Testis (tissue), 5 donors: ENCODE measurements at places on chromosomes 7 and 10. TPM values are rescaled to one million over a fixed set of nuclear protein-coding genes. Genes with fewer than 3 reads are reported as not detected.

DNA sequence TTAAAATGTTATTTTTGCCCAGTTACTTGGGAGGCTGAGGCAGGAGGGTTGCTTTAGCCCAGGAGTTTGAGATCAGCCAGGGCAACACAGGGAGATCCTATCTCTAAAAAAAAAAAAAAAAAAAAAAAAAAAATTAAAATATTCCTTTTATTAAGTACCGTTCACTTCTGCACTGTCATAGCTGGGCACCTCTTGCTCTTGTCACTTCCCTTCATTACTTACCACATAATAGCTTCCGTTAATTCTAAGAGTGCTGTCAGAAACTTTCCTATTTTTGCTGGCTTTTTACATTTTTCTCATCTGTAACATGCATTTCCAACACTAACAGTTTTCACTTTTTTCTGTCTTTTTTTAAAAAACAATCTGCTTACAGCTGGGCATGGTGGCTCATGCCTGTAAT is 132.9 kb downstream of the PIP4K2A start:
- no peak for DNase-seq

DNA sequence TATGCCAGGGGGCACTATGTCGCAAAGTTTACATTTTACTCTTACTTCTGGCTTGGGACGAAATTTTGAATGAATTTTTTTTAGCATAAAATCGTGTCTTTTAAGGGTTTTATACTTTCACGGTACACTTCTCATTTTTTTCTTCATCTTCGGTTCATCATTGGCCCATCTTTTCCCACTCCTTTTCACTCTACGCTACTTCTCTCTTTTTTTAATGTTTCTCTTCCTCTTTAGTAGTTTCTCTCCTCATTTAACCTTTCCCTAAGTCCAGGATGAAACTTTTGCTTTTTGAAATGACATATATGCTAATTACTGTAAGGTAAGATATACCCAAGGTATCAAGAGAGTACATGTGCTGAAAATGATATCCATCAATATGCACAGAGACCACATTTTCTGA is 39.5 kb downstream of the C7orf33 start:
- DNase-seq, result no peak

GRCh38 chr7:91299952-91300775 is 35.9 kb downstream of the FZD1 start:
- no peak for DNase-seq

DNA sequence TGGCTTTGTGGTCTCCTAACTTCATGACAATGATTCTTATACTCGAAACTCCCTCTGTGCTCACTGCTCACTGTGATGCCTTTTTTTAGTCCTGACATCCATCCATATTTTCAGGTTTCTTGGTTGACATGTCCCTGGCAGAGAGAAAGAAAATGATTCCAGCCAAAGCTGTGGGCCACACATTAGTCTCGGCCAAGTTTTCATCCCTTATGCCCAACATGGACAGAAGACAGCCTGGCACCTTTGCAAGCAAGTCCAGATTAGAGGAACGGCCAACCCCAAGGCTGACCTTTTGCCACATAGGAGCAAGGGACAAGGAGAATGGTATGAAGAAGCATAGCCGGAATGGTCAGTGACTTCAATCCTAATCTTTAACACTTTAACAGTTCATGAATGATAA is 8.7 kb upstream of the OPALIN start:
- no peak for DNase-seq

GRCh38 chr10:126634911-126635310 is 35.6 kb downstream of the C10orf90 start:
- no peak for DNase-seq

GRCh38 chr7:117350027-117350426 is 27.2 kb upstream of the WNT2 start:
- no peak for DNase-seq

DNA sequence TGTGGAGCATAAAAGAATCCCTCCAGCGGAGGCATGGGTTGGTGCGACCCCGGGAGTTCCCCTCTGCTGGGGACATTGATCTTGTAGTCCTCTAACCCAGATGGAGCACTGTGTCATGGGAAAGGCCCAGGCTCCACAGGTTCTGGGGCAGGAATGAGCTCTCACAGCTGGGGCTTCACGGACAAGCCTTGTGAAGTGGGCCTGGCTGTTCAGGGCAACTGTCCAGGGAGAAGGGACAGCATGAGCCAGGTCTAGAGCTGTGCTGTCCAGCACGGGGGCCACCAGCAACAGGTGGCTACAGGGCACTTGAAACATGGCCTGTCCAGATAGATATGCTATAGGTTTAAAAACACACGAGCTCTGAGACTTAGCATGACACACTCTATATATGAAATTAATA is 11.4 kb downstream of the GPR26 start:
- no peak for DNase-seq

GRCh38 chr7:628402-628763 is 98.1 kb upstream of the DNAAF5 start:
- no peak for DNase-seq

DNA sequence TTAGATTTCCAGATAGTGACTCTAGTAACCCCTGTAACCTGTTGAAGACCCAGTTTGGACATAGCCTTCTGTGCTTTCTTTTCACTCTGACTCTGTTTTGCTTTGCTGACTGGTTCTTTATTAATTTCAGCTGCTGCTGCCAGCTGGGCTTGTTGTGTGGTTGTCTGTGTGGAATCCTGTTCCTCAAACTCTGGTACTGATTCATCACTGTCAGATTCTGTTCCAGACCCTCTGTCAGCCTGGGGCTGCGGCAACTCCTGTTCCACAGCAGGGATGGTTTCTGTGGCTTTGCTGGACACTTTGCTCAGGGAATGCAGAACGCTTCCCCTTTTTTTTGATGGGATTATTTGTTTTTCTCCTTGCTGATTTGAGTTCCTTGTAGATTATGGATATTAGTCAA is 104.9 kb downstream of the SEC23IP start:
- DNase-seq, result no peak

GRCh38 chr10:29112827-29113615 is 175.8 kb upstream of the LYZL1 start:
- DNase-seq, result no peak

GRCh38 chr10:115046686-115047236 is 46.4 kb upstream of the ATRNL1 start:
- no peak for DNase-seq

- no peak for DNase-seq
Observed at GRCh38 chr10:114520453-114520852, 116.2 kb upstream of the AFAP1L2 start.

DNA sequence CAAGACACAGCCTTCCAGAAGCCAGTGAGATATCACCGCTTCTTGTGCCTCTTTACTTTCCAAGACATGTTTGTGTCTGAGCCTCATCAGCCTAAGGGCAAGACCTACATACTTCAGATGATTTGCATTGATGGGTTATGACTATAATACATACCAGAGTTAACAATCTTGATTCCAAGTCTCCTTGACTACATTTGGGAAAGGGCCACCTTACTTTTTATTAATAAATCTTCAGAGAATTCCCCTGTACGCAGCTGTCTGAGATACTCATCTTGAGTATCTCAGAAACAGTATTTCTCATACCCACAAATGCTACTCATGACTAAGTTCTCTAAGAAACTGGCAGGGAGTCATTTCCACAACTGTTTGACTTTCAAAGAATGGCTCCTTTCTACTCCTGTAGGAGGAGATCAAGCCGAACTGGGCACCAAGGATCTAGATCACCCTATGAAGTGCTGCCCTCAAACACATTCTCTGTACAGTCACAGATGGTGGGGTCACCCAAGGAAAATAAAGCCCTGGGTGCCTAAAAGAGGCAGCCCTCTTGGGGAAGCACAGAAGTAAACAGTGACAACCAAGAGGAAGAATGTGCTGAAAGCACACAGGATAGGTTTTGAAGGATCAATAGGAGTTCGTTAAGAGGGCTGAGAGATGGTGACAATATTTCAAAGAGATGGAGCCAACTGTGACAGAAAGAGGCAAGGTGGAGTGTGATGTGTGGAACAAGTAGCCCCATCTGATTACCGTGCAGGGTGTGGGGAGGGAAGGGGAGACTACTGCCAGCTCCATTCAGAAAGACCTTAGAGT is 138.9 kb downstream of the JAZF1 start:
- no peak for DNase-seq

DNA sequence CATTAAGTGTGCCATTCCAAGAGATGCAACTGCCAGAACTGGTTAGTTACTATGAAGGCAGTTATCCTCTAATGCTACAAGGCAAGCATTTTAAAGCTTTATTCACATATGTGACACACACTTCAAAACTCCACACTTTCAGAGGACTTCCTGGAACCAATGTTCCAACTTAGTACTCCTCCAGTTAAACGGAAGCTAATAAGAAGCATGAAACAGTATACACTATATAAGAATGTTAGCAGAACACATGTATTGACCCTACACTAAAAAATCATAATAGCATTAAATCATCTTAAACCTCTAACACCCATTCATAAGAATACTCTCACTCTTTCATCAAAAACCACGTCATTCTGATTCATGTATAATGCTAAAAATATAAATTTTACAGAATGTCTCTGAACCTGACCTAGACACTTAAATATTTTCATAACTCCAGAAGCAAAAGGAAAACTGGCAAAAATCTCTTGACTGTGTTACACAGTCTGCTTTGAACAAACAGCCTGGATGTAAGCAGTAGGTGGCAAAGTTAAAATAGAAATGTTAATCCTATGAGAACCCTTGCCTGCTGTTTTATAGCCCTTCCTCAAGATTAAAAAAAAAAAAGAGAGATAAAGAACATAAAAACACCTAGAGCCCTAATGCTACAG is 135.0 kb downstream of the SEMA3C start:
- no peak for DNase-seq

DNA sequence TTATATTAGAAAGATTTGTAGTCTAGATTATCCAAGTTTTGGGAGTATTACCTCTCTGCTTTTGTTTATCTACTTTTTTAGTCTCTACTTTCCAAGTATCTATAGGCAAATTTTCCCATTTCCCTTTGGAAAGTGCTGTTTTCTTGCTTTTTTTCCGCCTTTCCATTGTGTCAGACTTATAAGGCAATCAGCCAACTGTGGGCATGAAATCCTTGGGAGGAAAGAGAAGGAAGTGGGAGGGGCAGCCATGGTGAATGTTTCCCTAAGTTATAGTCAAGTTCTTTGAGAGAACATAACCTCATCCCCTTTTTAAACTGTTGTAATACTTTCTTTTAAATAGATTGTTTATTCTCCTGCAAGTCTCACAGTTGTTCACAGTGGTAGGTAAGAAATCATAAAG is 52.6 kb downstream of the PTEN start:
- no peak for DNase-seq

DNA sequence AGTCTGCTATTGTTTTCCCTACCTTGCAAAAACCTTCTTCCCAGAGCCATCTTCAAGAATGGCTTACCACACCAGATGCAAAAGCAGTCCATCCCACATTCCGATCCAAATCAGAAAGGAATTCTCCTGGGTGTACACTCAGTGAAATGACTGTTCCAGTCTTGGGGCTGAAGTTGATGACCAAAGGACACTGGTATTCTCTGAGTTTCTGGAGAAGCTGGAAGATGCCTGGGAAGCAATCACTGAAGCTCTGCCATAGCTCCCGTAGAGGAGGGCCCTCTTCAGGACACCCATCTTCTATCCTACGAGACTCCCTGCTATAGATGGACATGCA is 155.7 kb downstream of the LCOR start:
- DNase-seq, result no peak

DNA sequence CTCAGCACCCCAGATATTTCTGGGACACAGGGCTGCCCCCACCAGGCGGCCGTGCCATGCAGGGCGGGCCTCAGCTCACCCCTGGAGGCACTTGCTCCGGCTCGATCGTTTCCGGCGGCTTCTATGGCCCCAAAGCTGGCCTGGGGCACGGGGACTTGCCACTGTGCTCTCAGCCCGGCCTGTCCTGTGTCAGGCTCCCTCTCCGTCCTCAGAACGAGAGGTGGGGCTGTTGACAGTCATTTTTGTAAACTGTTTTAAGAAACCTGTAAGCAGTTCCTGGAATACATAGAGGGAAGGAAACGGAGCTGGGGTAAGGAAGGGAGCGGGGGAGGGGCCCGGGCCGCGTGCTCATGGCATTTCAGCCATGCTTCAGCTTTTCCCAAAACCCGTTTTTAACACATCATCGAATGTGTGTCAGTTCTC is 30.7 kb upstream of the PRKAR1B start:
- DNase-seq, result no peak

- DNase-seq, result no peak
Observed at GRCh38 chr10:23081221-23081750, 14.1 kb upstream of the MSRB2 start.

DNA sequence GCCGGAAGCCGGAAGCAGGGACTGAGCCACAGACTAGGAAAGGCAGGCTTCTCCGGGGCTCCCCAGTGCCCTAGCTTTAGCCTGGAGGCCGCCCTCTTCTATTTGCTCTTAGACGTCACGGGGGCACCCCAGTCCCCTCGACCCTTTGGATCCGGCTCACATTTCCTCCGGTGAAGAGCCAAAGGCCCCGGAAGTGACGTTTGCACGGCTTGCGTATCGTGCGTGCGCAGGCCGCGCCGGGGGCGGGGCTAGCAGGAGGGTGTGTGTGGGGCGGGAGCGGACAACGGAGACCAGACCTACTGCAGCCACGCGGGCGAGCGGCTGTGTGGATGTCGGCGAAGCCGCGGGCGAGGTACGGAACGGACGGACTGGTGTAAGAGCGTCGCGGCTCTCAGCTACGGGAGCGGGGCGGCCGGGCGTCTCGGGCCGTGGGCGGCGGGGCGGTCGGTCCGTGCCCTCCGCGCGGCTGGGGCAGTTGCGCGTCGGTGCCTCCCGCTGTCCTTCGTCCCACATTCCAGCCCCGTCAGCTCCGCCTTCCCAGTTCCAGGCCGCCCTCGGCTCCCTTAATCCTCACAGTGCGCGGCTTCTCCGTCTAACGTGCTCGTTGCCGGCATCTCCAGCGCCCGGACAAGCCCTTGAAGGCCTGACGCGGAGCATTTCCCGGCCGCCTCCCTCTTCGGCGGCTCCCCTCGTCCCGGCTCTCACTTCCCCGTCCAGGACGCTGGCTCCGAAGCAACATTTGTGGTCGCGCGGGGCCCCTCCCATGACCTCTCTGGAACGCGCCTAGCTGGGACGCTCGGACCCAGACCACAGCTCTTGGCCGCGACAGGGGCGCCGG is 25.8 kb downstream of the KCTD7 start:
- DNase-seq, result peak; percentile 98

GRCh38 chr10:52883996-52884871 is 111.7 kb upstream of the MBL2 start:
- peak; percentile 56 for DNase-seq

DNA sequence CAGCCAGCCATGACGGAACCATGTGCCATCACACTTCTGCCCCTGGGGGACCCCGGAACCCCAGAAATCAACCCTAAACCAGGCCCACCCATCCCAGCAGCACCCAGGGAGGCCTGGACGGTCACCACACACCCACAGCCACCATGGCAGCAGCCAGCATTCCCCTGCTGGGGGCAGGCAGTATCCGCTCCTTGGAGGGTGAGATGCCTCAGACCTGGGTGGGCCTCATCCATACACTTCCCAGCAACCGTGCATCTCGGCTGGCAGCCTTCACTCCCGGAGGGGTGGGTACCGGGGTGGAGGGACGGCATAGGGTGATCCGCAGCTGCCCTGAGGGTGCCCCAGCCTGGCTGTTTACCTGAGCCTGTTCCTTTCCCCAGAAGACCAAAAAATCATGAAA is 69.1 kb upstream of the FAM20C start:
- DNase-seq, result no peak

Gene FAM25G
- 8.3 TPM for total RNA-seq

Gene SFRP5
- total RNA-seq, result 2.0 TPM

Gene CPN1
- 0.87 TPM for total RNA-seq

Gene SCART1
- total RNA-seq, result 13.1 TPM

Gene FOXP2
- 5.9 TPM for total RNA-seq

Gene UCMA
- total RNA-seq, result 0.43 TPM

Gene KNDC1
- total RNA-seq, result 19.8 TPM

Gene TMEM213
- total RNA-seq, result not detected

Gene INMT
- total RNA-seq, result 41.2 TPM

Gene IGF2BP3
- total RNA-seq, result 36.0 TPM

Gene EXOC4
- total RNA-seq, result 169 TPM
